ENCODE measurements at places on chromosomes 4 and X.

GRCh38 chr4:70759126-70759525, 37.4 kb downstream of the RUFY3 start:
- no peak for DNase-seq

GRCh38 chr4:79467246-79467932, 59.4 kb upstream of the GK2 start:
- DNase-seq = no peak

GRCh38 chrX:69396916-69397315, 107.2 kb upstream of the NALF2 start:
- no peak for DNase-seq

DNA sequence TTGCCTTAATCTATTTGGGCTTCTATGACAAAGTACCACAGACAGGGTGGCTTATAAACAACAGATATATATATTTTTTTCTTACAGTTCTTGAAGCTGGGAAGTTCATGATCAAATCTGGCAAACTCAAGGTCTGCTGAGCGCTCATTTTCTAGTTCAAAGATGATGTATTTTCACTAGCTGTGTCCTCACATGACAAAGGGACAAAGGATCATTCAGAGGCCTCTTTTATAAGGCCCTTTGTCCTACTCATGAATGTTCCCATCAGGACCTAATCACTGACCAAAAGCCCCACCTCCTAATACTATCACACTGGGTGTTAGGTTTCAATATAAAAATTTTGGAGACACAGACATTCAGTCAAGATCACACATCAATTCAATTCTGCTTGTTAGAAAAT, 2025.2 kb downstream of the PCDH7 start:
- no peak for DNase-seq

DNA sequence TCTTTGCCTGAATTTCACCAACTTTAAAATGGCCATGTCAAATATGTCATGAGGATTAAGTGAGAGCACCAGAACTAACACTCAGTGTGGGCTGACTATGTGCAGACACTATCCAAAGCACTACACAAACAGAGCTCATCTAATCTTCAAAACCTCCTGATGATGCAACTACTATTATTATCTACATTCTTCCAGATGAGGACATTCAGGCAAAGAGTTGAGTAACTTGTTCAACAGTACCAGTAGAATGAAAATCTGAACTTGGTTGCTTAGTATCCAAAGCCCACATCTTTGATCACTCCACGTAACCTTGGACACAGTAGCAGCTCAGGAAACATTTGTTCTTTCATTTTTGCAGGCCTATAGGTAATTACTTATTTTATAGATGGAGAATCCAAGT, 90.1 kb downstream of the ATP8A1 start:
- DNase-seq = no peak

DNA sequence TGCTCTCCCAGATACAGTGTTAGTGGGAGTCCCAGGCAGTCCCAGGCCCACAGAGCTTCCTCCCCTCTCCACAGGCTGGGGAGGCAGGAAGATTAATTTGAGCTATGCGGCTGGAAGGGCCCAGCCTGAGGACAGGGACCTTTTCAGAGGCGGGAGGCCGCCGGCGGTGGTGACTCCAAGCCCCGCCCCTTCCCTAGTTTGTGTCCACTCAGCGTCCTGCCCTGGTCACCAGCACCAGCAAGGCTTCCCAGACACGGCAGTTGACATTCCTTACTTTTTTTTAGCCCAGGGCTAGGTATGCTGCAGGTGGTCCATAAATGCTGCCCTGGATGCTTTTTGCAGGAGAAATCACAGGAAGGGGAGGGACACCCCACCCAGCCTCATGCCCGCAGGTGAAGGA, 67.7 kb upstream of the LRPAP1 start:
- no peak for DNase-seq

DNA sequence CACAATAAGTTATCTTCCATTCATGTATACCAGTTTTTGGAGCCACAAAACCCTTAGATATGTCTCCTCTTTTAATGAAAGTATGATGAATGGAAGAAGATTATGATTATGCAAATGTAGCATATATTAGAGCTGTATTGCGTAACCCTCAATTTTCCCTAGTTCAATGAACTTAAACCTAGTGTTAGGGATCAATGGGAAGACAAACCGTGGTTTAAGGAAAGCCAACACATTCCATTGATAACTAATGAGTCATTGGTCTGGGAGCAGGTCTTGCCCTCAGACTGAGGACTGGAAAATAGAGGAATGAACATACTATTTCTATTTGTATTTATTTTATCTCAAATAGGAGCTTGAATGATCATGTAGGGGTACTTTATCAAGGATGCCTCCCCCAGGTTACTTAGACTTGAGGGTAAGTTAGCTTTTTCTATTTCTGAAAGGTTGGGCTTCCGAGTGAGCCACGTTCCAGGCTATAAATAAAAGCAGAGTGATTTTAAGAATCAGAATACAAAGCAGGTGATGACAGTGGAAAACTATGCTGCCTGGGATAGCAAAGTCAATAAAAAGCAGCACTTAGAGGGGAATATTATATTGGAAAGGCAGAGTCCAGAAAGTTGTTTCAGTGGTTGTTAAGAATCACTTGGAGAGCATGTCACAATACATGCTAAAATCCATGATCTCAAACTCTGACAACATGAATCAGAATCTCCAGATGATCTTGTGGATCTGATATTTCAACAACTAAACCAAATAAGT, 356.0 kb downstream of the ADAM29 start:
- no peak for DNase-seq

DNA sequence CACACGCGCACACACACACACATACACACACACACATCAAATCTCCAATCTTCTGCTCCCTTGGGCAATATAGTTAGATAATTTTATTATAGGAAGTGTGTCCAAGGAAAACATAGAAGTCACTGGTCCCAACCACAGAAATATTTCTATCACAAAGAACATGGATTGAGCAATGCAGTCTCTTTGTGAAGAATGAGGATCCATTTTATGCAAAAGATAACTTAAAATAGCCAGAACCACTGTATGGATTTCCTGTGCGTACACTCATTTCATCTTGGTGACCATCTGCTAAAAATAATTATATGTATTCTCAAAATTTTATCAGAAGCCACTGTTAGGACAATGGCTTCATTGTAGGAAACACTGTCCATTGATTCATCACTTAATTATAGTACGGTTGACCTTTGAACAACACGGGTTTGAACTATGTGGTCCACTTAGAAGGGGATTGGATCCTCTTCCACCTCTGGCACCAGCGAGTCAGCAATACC, 169.6 kb upstream of the MXRA5 start:
- DNase-seq = no peak

GRCh38 chrX:30904632-30905031, 15.6 kb upstream of the TAB3 start:
- DNase-seq = no peak

DNA sequence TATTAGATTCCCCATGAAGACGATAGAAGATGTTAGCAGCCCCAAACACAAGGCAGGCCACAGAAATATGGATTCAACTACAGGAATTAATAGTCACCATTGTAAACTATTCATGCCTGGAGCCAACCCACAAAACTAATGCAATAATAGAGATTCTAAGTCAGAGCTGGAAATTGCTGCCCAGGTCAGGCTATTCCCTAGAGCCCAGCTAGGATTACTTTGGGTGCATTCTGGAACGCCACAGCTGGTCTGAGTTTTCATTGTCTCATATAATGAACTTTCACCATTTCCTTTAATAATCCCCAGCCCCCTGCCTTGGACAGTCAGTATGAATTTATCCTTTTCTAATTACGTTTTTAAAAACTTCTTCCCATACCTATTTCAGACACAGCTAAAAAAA, 252.6 kb downstream of the PAPSS1 start:
- no peak for DNase-seq

GRCh38 chr4:142435599-142436235, 410.4 kb downstream of the INPP4B start:
- no peak for DNase-seq

GRCh38 chr4:1850276-1850675, 5.7 kb downstream of the LETM1 start:
- DNase-seq = no peak

DNA sequence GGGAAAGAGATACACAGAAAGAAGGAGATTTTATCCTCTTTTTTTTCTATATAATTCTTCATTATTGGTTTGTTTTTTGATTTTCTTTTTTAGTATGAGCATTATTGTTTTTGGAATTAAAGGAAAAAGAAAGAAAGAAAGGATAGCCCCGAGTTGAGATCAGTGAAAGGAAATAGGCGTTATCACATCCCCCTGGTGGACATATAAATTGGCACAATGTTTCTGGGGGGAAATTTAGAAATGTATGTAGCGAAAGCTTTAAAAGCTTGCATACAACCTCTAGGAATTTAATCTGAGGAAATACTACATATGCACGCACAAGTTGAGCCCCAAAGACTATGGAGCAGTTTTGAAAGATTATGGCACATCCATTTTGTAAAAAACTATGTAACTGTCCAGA, 226.3 kb upstream of the LDB2 start:
- no peak for DNase-seq

GRCh38 chr4:128298146-128298758, 10.6 kb upstream of the PGRMC2 start:
- DNase-seq = no peak

DNA sequence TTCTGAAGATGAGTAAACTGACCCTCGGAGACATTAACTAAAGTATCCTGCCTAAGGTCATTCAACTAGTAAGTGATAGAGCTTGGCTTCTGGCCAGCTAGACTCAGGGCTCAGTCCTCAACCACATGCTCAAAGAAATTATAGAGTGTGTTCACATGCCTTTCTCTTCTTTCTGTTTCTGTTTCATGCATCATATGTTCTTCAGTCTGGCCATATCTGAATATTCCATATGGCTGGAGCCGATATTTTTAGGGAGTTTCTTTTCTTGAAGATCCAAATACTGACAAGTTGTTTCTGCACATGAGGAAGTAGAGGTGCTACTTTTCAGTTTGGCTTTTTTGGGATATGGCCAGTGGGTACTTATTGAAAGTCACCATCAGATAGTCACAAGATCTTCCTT, 44.9 kb downstream of the MMRN1 start:
- no peak for DNase-seq

- DNase-seq = no peak
Measured at GRCh38 chr4:2650276-2650675, 105.9 kb downstream of the TNIP2 start.

- no peak for DNase-seq
Measured at GRCh38 chrX:30488092-30488491, 89.5 kb downstream of the TASL start.

- DNase-seq = no peak
Measured at GRCh38 chr4:174209341-174209740, 74.1 kb downstream of the FBXO8 start.

DNA sequence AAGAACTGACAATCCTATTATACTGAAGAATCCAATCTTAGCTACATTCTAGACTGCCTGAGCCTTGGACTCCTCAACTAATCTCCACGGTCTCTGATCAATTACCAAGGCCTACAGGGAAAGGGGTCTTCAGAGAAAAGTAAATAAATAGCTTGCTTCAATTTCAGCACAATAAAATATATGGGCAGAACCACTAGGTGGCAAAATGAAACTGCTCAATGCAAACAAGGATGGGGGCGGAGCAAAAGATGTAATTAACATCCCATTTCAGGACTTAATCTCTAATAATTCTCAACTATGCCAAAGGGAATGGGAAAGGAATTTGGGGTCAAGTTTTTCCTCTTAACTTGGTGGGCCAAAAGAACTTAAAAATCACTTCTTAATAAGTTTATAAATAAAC, 78.4 kb upstream of the MAP3K15 start:
- DNase-seq = peak; percentile 24

DNA sequence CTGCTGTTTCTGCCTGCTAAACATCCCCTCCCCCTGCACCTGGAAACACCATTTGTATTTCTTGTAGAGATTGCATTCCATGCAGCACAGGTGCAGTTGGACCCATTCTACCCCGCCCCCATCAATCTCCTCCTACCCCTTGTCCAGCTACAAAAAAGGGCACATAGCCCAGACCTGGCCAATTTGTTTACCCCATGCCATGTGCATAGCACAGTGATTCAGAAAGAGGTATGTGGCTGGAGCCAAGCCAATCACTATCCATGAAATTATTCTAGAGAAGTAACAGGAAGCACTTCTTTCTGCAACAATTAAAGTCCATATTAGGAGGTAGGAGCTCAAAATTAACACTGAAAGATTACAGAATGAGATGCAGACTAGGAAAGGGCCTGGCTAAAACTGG, 20.2 kb upstream of the TMEM184C start:
- no peak for DNase-seq

DNA sequence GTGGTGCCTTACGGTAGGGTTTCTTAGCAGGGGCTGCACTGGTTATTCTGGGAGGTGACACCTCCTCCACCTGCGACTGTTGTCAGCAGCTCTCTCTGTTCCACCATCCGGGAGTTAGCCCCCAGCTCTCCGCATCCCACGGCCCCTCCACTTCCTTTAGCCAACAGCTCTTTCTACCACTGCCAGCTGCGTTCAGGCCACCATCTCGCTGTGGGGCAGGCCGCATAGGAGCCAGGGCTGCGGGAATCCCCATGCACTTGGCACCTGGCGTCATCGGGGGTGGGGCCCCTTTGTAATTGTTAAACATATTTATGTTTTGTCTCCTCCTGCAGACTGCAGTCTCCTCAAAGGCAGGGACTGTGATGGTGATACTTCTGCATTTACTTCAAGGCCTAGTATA, 480.2 kb downstream of the SMARCA1 start:
- DNase-seq = no peak

GRCh38 chrX:12896935-12897334, 9.5 kb upstream of the TLR8 start:
- no peak for DNase-seq

DNA sequence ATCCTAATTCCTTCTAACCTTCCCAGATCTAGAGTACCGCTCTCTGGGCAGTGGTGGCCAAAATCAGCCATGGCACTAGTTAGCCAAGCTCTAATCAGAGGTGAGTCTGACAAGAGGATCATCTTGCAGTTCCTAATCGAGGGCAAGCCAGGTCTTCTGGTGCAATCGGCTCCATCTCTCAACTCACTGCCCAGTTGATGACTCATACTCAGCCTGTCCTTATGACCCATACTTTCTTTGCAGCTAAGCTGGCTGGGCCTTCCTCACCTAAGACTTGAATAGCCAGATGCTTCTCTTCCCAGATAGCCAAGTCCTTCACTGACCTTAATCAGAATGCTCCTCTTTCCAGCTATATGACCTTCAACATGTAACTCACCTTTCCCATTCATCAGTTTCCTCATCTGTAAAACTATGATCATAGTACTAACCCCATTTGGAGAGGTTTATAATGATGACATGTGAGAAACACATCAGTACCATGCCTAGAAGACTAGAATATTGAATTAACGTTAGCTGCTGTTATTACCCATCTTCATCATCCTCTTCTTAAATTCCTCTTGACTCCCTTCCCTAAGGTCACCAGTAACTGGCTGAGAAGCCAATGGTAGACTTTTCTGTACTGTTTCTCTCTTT, 57.1 kb downstream of the RELL1 start:
- no peak for DNase-seq

DNA sequence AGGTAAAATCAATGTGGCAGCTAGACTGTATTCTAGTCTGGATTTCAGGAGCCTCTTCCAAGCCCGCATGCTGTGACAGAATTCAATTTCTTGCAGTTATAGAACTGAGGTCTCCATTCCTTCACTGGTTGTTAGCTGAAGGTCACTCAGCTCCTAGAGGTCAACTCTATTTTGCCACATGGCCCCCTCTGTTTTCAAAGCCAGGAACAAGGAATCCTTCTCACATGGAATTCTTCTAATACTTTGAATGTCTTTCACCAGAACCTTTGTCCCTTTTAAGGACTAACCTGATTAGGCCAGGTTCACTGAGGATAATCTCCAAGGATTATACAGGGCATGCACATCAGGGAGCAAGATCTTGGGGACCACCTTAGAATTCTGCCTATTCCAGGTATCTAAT, 23.4 kb upstream of the MMRN1 start:
- no peak for DNase-seq
